NCI-H524 treated with DMSO at 0.1 percent for 48 hours (cell line): ENCODE measurements at places on chromosomes 3 and 15.

DNA sequence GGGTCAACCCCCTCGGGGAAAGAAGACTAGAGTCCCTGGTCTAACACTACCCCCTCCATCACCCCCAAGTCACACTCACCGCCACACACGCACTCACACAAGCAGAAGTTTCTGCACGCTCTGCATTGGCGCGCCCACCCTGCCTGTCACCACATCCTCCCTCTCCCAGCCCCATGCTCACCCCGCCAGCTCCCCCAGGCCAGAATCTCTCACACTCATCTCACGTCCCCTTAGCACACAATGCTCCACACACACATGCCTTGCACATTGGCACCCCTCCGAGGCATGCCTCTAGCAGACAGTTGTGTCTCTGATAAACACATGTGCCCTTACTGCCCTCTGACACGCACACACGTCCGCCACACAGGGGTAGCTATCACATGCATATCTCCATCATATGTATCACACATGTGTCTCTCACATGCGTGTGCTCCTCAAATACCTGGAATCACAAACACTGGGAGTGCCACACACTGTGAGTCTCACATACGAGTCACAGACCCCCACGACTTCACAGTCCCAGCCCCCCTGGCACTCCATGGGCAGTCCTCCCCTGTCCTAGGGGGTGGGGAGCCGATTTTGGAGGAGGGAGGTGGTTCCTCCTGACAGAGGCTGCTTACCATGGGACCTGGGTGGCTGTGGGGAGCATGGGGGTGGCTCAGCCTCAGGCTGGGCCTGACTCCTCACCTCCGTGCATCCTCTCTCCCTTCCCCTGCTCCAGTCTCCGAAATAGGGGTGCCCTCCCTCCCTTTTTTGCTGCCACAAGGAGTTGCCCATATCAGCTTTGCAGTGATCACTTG, 898 bp downstream of the FBLN2 start:
- no peak for DNase-seq

- no peak for DNase-seq
Measured at GRCh38 chr3:106185949-106186348, 317.1 kb upstream of the CBLB start.

- no peak for DNase-seq
Measured at GRCh38 chr3:141530415-141530768, 43.6 kb downstream of the RASA2 start.

GRCh38 chr3:183497313-183497712, 58.2 kb downstream of the KLHL6 start:
- no peak for DNase-seq

- no peak for DNase-seq
Measured at GRCh38 chr15:96049323-96049722, 281.2 kb upstream of the NR2F2 start.

- no peak for DNase-seq
Measured at GRCh38 chr3:194342861-194343560, 8.1 kb downstream of the CPN2 start.

- no peak for DNase-seq
Measured at GRCh38 chr3:147937341-147937740, 528.2 kb downstream of the ZIC1 start.

DNA sequence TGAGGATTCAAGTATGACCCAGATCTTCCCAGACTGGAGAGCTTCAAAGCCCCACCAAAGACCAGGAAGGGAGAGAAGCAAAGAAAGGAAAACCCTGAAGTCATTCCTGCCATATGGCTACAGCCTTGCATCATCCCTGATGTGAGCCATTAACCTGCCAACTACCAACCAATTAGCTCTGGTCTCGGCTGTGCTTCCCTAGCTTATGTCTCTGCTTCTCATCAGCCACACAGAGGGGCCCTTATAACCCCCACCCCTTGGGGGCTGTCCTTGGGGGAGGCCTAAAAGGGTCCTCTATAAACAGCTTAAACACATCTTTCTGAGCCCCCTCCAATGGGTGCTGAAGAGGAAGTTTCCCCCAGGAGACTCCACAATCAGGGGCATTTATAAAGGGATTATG, 52.8 kb downstream of the NOX5 start:
- peak; percentile 23 for DNase-seq

DNA sequence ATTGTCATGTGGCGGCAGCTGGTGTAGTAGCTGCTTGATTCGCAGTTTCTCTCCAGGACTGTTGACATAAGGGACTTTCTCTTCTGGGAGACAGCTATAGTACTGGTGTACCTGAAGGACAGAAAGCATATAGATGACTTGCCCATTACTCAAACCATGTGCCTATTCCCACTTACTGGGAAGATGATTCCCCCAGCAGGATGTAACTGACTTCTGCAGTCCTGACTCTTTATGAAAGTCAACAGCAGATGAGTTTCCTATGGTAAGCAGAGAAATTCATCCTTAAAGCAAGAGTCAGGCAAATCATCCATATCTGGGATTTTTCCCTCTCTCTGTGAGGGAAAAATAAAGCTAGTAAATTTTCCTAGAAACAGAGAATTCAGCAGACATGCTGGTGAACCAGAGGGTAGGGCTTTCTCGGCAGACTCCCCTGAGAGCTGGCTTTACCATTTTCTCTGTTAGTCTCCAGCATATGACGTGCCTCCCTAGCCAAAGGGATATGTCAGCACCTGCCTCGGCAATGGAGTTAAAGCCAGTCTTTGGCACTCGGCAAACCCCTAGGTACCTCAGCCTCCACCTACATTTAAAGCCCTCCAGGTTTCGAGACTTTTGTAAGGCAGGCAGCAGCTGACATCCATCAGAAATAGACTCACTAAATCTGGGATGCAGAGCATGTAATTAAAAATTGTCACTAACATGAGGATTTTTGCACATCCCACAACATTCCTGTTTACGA, 62.1 kb downstream of the PRICKLE2 start:
- DNase-seq = no peak

DNA sequence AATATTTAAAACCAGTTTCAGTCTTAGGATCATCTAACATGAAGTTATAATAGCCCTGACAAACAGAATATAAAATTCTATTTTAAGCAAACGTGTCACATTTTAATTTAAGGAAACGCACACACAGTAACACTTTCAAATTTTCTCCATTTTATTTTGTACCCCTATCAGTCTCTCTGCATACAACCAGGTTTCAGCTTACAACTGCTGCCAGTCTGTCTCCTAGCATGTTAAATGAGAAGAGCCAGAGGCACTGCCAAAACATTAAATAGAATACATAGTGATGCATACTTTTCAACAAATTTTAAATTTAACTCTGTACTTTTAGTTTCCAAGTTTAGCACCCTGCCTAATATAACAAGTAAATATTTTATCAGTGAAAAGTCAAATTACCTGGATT, 60.8 kb downstream of the UACA start:
- DNase-seq = no peak

DNA sequence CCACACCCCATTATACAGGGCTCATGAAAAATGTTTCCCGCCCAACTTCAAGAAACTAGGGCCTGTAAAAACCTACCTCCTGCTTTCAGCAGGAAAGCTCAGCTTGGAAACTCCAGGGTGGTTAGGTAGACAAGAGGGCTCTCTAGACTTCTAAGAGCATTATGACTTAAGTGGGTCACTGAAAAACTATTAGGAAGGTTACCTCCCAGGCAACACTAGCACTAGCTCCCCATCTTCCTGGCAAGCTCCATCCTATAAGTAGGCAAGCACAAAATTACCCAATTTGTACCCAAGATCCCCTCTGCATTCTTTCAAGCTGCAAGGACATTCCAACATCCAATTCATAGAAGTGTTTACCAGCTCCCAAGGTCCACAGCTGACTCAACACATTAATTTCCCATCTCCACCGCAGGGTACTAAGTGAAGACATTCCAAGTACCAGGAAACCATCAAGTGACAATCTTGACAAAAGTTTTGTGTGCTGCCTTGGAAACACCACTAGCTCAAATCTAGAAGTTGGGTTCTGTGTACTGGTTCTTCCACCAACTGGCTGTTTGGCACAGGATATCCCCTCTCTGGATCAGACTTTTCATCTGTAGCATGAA, 46.9 kb downstream of the WNT5A start:
- DNase-seq = no peak

GRCh38 chr3:76178412-76178811, 393.1 kb upstream of the ZNF717 start:
- DNase-seq = no peak
